ENCODE measurements at places on chromosomes 5 and 9. TPM values are rescaled to one million over a fixed set of nuclear protein-coding genes. Genes with fewer than 3 reads are reported as not detected.

DNA sequence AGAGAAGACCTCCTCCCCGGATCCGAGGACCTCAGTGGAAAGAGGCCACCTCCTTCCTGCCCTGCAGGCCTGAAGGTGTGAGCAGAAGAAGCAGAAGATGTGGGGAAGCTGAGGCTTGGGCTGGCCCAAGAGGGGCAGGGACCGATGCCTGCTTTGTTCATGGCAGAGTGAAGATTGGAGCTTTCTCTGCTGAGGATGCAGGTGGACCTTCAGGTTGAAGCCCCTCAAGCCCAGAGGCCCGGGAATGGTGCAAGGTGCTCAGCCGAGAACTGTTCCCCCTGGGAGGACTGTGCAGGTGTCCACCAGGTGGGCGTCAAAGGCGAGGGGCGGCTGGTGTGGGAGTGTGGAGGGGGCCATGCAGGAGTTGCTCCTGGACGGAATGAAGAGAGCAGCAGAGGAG lies 277.9 kb upstream of the IRX2 start:
- no peak for DNase-seq

DNA sequence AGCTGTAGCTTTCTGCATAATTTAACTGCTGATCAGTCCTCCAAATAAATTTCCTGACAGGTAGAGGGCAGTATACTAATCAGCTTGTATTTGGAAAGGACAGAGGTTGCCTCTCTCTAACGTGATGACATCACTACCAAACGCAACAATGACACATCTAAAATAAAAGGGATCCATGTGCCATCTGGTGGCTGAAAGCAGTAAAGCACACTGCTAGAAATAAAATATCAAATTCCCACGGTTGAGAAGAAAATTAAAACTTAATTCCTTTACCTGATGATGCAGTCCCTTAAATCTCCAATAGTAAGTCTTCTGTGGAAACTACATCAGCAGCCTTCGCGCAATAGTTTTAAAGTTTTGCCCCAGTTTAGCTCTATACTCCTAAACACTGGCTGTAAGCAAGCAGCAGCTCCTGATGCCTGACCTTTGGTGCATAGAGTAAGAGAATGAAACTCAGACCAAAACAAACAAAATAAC lies 54.5 kb downstream of the DIAPH1 start:
- DNase-seq: peak; percentile 96

- no peak for DNase-seq
Observed at GRCh38 chr9:83291196-83291595, 228.3 kb upstream of the RASEF start.

DNA sequence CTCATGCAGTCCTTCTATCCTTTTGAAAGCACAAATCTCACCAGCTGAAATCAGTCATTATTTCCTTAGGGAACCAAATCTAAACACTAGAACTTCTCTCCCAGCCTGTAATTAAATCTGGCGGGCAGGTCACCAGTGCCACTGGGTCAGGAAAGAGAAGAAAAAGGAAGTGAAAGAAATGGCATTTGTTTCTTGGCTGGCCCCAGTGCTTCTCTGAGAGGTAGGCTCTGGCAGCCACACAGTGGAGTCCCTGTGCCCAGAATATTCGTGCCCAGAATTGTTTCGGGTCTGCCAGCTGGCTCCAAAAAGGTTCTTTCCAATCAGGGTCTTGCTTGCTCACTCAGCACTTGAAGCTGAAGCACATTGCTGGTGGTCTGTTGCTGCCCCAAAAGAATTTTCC lies 133.9 kb upstream of the MTAP start:
- no peak for DNase-seq

- DNase-seq: no peak
Observed at GRCh38 chr5:75242067-75242466, 5.4 kb upstream of the ANKRD31 start.

GRCh38 chr5:139468421-139468931 lies 2.3 kb upstream of the SMIM33 start:
- DNase-seq: no peak

- no peak for DNase-seq
Observed at GRCh38 chr9:82397534-82397933, 409.0 kb downstream of the SPATA31D1 start.

DNA sequence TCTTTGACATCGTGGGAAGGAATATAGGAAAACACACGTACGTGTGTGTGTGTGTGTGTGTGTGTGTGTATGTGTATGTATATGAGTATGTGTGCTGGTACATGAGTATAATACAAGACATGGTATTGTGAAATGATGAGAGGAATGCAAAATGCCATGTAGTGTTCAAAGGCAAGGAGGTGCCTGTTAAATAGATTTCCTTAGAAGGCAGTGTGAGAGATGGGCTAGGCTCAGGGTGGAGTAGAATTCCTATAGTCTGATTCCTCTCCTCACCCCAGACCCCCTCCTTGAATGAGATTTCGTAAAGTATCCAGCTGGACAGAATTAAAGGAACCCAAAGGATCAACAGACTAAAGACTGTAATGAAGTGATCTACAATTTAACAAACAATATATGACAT lies 11.1 kb downstream of the GPR21 start:
- DNase-seq: no peak

DNA sequence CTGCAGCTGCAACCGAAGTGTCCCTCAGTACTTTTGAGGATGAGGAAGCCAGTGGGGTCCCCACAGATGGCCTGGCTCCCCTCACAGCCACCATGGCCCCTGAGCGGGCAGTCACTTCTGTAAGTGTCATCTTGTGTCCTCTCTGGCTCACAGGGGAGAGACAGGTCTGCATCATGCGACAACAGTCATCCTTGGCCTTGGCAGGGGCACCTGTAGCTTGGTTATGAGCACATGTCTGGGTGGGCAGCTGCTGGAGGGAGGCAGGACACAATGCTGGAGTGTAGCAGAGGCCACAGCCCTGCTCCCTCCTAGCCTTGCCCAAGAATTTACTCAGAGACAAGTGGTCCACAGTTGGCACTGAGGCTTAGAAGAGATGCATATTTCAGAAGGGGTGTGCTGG lies 71.7 kb downstream of the COL15A1 start:
- DNase-seq: no peak

DNA sequence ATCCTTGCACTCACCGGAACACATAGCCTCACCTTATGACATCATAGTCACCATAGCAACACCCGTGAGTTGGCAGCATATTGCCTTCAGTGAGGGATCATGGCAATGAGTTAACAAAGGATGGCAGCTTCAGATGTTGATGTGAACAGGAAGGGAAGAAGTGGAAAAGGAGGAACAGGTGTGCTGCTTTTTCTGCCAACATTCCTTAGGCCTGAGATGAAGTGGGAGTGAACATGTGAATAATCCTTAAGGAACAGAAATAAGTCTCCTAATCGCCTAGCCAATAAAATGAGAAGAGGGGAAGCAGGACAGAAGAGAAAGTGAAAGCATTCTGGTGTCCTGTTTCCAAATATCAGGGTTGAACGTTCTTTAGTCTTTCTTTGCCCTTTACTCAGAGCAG lies 360.0 kb downstream of the BRINP1 start:
- DNase-seq: no peak

GRCh38 chr5:171852255-171852681 lies 66.7 kb downstream of the SMIM23 start:
- no peak for DNase-seq

GRCh38 chr9:108755979-108756378 lies 99.8 kb downstream of the ACTL7B start:
- DNase-seq: no peak

The HTR4 gene
- total RNA-seq: not detected

The BAAT gene
- total RNA-seq: 0.14 TPM

The DMRT3 gene
- not detected for total RNA-seq

The P4HA2 gene
- 36.8 TPM for total RNA-seq

The PTPRD gene
- total RNA-seq: 45.3 TPM

The PCDHGA5 gene
- 0.62 TPM for total RNA-seq

The PCDHGA3 gene
- total RNA-seq: not detected

The GAPT gene
- not detected for total RNA-seq

The SLCO4C1 gene
- 0.03 TPM for total RNA-seq

The ARL14EPL gene
- total RNA-seq: not detected
